Caudate nucleus (tissue), 63 donors: ENCODE measurements at places on chromosomes 3 and 15.

GRCh38 chr3:30418443-30418842, 188.0 kb upstream of the TGFBR2 start:
- DNase-seq: no peak

GRCh38 chr3:184234224-184234623, 4.8 kb downstream of the VWA5B2 start:
- no peak for DNase-seq

- no peak for DNase-seq
Measured at GRCh38 chr3:155790272-155790925, 15.7 kb downstream of the C3orf33 start.

DNA sequence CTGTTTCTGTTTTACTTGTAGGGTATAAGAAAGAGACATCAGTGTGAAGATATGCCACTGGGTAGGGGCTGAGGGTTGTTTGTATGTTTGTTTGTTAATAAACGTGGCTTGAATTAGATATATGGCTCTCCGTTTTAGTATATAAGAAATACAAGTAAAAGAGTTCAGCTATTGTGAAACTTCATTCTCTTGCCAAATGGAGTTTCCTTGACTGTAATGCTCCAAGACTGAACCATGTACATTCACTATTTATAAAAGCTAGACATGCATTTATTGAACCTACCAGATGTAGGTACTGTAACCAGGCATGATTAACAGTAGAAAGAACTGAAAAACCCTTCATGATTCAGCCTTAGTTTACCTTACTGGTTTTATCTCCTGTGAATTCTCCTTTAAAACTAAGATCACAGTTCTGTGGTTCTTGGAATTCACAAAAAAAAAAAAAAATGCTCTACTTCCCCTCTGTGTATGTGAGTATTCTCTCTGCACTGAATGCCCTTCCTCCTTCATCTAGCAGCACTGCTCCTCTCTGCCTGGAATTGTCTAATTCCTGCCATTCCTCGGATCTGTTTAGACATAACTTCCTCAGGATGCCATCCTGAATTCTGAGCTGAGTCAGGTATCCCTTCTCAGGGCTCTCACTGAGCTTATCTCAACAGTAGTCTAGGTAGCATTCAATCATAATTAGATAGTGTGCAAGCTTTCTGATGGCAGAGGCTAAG, 504.4 kb downstream of the FHIT start:
- DNase-seq: no peak

GRCh38 chr3:58801541-58801940, 135.0 kb upstream of the FAM3D start:
- no peak for DNase-seq

DNA sequence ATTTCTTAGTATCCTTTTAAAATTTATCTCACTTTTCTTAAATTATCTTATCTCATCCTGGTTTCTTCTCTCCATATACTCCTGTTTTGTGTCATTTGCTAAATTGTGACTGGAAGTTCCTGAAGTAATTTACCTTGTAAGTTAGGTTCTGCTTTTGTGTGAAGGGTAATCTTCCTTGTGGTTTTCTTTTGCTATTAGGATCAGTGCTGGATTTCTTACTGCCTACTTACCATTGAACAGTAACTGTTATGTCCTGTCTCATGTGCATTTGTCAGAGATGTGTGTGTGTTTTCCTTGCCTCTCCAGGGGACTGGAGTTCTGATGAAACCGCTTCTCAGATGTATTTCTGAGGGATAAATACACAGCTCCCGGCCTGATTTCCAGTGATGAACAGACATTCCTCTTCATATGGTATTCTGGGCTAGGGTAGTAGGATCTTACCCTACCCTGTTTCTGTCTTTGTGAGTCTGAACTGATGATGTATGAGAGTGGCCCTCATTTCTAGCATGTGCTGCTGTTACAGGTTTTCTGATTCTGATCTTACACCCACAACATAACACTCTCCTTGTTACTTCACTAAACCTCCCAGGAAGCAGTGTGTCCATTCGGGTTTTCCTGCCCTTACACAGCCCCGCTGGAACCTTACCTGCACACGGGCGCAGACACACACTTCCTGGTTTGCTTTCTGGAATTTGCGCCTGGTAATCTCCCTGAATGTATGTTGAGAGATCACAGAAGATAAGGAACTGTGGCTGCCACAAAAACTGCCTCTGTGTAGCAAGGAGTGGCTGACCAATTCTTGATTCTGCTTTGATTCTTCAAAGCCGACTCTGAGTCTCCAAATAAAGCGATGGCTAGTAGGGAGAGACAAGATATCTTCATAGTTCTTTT, 14.7 kb downstream of the PAK2 start:
- DNase-seq: no peak

- no peak for DNase-seq
Measured at GRCh38 chr3:24199300-24199699, 254.2 kb downstream of the NR1D2 start.

- DNase-seq: no peak
Measured at GRCh38 chr15:63699101-63699785, 102.1 kb downstream of the FBXL22 start.

- DNase-seq: no peak
Measured at GRCh38 chr3:64627471-64628321, 60.1 kb downstream of the ADAMTS9 start.

GRCh38 chr3:158819282-158819681, 17.4 kb downstream of the MFSD1 start:
- no peak for DNase-seq

DNA sequence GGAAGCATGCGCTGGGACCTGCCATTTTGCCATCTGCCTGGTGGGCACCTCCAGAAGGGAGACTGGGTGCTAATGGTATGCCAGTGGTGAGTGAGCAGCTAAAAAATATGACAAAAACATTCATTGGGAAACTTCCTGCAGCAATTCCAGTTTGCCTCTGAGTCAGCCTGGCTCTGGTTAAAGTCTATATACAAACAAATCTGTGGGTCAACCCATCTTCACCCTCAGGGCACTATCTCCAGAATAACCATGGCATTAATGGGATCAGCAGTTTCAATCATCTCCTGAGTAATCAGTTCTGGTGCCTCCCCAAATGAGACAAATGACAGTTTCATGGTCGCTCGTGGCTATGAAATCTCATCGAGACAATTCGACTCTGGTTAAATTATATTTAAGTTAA, 21.5 kb downstream of the FRMD4B start:
- DNase-seq: no peak

DNA sequence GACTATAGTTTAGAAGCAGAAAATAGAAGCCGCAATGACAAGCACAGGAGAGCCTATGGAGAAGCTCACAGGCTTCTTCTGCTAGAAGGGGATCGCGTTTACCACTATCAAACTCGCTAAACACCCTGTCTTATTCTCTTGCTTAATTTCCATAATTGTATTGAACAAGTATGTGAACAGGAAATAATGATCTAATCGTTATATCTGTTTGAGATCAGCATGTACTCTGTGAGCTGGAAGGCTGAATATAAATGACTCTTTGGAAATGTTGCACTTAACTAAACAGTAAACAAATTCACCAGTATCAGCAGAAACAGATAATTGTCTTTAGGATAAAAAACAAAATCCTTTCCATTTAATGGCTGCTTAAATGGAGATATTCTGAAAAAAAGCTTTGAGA, 15.0 kb downstream of the NEK10 start:
- DNase-seq: no peak

DNA sequence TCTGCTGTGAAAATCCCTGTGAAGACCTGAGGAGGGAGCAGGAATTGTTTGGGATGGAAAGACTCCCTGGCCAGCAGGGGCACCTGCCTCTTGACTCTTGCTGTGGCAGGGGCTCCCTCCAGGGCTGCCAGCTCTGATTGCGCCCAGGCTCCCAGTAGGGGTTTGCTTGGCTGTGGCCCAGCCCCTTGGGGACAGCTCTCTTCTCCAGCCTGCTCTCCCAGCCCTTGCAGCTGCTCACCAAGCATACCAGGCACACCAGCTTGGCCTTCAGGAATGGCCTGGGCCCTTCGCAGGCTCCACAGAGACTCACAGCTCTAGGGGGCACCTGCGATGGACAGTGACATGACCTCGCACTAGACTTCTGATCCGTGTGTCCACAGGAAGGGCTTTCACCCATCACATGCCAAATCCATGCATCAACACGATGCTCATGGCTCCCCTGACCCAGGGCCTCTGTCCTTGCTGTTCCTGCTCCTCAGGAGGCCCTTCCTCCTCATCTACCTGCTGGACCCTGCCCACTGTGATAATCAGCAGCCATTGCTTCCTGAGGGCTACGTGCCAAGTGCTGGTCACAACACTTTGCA, 61.8 kb downstream of the SCN5A start:
- no peak for DNase-seq

GRCh38 chr15:75029378-75030022, 6.1 kb downstream of the PPCDC start:
- peak; percentile 73 for DNase-seq

GRCh38 chr3:14839236-14839635, 20.5 kb downstream of the FGD5 start:
- DNase-seq: no peak

DNA sequence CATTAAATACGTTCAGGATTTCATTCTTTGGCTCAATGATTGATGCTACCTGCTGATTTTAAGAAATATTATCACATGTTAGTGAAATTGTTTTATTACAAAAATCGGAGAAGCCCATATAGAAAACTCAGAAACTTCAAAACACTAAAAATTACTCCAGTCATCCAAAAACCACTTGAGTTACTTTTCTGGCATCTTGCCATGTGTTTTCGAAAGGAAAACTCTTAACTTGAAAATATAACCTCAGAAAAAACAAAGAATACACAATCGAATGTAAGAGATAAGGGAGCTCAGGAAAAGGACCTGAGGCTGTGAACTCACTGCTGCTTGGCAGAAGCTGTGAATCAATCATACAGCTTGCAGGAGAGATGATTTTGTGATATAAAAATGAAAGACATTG, 151.3 kb upstream of the SLITRK3 start:
- DNase-seq: no peak

DNA sequence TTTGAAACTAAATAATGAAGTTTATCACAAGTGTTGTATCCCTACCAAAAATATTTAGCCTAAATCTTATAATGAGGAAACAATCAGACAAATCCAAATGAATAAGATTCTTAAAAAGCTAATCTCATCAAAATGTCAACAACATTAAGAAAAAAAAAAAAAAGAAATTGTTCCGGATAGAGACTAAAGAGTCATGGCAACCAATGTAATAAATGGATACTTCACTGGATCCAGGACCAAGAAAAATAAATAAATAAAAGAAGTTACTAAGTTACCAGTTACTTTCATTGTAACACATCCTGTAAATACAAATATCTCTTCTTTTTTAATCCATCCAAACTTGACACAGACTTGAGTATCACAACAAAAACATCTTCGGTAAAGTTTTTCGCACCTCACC, 607 bp downstream of the MRPL47 start:
- DNase-seq: no peak

GRCh38 chr3:126419886-126420786, 25.4 kb downstream of the CFAP100 start:
- DNase-seq: no peak

GRCh38 chr3:195075199-195075940, 195.6 kb downstream of the XXYLT1 start:
- no peak for DNase-seq

DNA sequence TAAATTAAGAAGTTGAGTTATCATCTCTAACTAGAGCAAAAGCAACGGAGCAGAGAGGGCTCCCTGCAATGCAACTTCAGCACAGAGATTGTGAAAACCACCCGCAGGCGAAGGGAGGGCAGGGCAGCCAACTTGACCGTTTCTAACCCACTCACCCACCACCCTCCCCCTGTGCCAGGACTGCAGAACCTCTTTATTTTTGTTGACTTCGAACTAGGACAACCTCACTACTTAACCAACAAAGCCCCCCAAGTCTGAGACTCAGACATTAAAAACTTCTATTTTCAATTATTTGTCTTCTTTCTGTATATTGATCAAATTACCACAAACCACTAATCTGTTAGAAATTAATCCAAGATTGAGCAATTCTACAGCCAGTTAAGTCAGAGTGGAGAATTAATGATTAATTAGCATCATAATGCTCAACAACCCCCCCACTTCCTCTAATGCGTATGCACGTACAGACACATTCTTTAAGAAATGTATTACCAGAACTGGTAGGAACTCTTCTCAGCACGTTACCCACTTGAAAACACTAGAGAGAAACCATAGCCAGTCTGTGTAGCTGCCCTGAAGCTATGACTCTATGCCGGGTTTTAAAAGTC, 2.0 kb downstream of the MGLL start:
- no peak for DNase-seq

- DNase-seq: no peak
Measured at GRCh38 chr15:47933865-47934264, 186.9 kb upstream of the SLC24A5 start.

DNA sequence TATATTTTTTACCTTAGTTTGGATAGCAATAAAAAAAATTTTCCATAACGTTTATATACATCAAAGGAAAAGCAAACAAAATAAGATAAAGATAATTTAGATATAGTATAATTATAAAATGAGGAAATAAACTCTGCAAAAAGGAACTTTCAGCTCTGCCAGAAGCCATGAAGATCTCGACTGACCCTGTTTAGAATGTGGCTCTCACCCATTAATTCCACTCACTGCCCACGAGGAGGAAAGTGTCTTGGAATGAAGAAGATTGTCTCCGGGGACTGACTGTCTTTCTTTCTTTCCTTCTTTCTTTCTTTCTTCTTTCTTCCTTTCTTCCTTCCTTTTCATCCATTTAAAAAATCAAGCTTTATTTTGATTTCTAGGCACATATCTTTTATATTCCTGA, 20.1 kb upstream of the PRR20G start:
- no peak for DNase-seq
